ENCODE measurements at places on chromosomes 7 and 10.

- no peak for DNase-seq
Measured at GRCh38 chr10:128476845-128477244, 350.6 kb upstream of the MKI67 start.

DNA sequence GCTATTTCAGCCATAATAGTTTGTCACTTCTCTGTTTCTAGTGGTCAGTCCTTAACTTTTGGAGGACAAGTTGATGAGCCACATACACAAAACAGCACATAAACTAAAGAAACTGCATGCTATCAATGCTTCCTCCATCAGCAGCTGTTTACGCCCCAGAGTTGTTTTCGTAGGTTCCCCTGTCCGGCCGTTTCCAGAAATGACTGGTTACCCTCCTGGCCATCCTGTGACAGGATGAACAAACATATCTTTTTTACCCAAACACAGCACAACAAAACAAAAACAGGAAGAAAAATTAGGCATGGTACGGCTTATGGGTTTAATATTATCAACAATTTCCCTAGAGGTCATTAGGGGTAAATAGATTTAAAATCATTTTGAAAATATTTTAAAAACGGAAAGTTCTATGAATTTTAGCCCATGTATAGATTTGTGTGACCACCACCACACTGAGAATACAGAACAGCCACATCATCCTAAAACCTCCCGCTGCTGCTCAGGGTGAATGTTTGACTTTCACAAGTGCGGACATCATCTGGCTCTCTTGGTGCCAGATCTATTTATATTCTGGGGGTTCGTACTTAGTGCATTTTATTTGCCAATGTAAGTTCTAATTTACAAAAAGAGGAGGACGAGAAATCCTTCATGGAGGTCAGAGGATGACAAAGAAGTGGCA, 74.8 kb downstream of the HIPK2 start:
- no peak for DNase-seq

DNA sequence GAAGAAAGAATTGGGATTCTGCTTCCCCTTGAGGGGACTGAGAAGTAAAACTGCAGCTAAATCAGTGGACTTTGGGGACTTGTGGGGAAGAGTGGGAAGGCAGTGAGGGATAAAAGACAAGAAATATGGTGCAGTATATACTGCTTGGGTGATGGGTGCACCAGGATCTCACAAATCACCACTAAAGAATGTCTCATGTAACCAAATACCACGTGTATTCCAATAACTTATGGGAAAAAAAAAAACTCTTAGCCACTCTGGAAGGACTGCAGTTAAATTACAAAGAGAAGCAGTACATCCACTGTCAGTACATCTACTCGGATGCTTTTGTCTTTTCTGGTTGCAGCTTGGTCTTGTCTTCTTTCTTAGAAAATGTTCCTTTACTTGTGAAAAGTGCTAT, 27.4 kb upstream of the GOT1 start:
- no peak for DNase-seq

- no peak for DNase-seq
Measured at GRCh38 chr10:120473593-120473992, 16.6 kb downstream of the PLPP4 start.

DNA sequence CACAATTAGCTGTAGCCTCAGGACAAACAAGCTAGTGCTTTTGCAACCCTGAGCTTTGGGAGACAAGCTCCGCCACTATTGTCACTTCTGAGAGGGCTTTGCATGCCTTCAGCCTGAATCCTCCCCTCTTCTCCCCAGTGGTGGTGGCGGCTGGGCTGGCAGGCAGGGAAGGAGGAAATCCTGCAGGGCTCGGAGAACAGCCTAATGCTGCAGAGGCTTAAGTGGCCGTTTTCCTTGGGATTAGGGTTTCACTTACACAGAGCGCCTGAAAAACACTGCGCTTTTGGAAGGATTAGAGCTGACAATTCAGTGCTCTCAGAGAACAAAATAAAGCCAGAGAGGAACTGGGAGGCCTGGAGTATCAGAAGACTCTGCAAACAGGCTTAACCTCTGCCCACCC, 71.3 kb downstream of the PAX2 start:
- DNase-seq: no peak

GRCh38 chr10:44801383-44802327, 109.5 kb upstream of the TMEM72 start:
- DNase-seq: peak; percentile 55

- no peak for DNase-seq
Measured at GRCh38 chr10:12393831-12394230, 44.5 kb downstream of the CAMK1D start.

- DNase-seq: no peak
Measured at GRCh38 chr10:11986593-11987216, 55.9 kb downstream of the UPF2 start.

- DNase-seq: peak; percentile 74
Measured at GRCh38 chr10:72665925-72666324, 26.0 kb upstream of the MCU start.

DNA sequence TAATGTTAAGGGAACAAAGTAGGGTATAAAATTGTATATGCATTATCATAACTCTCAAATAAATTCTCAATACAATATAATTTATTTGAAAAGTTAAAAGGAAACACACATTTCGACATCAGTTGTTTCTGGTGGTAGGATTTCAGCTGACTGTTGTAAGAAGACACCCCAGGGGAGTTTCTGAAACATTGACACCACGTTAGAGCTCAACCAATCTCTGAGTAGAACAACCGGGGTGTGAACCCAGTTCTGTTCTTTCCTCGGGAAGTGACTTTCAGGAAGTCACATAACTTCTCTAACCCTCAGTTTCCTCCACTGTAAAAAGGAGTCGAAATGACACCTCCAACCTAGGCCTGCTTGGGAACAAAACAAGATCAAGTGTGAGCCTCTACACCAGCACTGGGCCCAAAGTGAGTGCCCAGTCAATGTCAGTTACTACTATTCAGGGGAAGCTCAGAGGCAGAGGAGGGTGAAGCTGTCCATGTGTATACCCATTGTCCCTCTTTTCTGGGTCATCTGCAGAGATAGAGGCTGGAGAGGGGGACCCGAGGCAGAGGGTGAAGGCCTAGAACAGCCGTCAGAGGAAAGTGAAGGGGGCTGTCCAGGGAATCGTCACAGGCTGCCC, 67.1 kb downstream of the AOAH start:
- no peak for DNase-seq

DNA sequence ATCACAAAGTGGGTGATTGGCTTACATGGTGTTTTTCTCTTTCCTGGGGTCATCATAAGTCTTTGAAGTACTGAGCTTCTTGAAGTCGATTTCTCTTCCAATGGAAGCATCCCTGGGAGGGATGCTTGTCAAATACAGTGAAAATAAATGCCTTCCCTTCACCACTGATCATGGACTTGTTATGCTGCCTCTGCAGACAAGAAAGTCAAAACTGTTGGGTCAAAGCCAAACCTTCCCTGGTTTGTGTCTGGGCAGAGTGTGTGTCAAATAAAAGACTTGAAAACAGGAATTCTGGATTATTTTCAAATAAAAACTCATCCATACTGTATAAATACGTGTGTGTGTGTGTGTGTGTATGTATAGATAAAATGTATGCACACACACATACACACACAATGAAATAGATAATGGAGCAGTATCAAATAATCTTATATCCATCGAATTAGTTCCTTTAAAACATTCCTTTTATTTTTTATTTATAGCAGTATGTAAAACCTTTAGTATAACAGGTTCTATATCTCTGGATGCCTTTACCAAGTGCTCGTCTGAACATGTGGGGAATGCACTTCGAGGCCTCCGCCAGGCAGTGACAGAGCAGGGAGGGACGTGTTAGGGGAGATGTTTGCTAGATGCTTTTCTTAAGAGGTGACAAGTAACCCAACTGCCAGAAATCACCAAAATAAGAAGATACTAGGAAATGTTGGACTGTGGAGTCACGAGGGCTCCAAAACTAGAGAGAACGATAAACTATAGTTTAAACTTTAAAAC, 27.2 kb upstream of the WNT16 start:
- DNase-seq: no peak

DNA sequence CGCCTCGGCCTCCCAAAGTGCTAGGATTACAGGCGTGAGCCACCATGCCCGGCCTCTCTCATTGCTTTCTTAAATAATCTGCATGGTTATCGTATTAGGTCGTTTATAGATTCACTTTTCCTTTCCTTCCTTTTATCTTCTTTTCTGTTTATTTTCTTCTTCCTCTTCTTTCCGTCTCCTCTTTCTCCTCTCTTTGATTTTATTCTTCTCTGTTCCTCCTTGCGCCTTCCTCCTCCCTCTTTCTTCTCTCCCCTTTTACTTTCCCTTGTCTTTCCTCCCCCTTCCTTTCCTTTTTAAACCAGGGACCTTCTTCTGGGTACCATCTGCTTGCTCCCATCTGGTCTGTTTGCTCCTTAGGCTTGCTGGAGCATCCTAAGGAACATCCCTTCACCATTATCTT, 18.6 kb downstream of the MLLT10 start:
- DNase-seq: no peak

DNA sequence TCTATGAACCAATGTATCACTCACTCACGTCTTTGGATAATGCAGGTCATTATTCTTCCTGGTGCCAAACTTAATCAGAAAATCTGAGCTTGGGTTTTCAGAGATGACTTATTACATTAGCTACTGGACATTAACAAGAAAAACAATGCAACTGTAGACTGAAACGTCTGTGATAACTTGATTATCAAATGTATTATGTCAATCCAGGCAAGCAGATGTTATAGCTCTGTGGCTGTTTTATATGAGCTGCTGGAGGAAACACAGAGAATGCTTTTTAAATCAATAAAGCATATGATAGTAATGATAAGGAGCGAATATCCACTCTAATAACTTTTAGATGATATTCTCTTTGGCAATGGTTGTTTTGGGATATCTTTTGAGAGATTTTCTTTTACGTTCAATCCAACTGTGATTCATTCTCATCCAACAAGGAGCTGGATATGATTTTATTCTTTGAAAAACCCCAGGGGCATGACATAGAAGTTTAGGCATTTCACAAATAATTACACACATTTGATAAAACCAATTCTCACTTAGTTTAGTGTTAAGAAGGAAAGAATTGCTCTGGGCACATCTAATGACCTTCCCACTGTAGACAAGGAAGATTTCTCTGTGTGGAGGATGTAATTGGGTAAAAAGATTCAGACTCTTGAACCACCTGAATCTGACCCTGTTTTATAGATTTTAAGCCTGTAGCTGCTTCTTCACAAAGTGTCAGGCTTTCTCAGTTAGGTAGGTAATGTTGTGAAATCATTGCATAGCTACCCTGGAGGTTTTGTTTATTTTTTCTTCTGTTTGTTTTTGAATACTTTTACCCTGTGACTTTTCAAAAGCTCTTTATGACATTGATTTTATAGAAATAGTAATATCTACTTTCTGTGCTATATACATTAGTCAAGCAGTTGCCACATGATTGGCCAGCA, 1124.7 kb downstream of the DNAJB9 start:
- no peak for DNase-seq

GRCh38 chr7:4700577-4701235, 18.6 kb downstream of the FOXK1 start:
- DNase-seq: no peak

DNA sequence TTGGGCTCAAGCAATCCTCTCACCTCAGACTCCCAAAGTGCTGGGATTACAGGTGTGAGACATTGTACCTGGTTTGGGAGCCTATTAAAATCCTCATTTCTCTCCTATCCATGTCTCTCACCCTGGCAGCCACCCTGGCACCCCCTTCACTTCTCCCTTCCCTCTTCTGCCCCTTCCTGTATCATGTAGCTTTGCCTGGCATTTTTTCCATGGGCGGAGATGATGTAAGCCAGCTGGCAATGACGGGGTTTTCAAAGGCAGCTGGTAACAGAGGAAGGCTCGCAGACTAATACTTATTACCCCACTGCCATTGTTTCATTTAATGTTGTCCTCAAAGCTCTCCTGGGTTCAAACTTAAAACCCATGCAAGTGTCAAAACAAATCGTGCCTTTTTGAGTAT, 61.9 kb downstream of the RGS10 start:
- no peak for DNase-seq
